ENCODE measurements at places on chromosomes 3 and 15.

GRCh38 chr15:100771746-100772145 is 107.9 kb upstream of the ALDH1A3 start:
- no peak for DNase-seq

DNA sequence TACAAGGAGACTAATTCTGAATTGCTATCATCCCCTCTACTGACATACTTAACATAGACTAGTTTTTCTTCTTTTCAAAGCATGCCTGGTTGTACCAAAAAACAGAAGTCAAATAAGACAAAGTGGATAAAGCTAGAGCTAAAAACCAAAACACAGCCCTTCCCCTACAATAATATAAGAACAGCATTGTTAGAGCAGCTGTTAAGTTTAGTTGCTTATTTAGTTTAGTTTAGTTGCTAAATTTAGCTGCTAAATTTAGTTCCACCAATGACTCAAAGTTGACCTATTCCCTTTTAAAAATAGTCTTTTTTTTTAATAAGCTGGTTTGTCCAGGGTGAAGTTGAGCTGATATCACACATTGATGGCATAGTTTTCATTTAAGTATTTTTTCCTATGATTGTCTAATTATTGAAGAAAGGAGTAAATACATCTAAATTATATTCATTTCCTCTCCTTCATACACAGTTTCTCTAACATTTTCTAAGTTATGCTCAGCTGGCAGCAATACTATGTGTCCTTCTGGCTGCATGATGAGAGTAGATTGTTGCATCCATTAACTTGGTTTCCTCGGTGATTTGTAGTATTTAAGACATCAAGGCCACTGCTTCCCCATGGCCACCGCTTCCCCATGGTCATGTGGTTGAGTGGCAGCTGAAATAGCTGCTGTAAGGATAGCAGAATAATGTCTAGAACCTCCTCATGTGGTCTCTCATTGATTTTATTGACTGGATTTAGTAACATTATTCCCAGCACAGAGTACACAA is 718.6 kb upstream of the NECTIN3 start:
- DNase-seq = no peak

DNA sequence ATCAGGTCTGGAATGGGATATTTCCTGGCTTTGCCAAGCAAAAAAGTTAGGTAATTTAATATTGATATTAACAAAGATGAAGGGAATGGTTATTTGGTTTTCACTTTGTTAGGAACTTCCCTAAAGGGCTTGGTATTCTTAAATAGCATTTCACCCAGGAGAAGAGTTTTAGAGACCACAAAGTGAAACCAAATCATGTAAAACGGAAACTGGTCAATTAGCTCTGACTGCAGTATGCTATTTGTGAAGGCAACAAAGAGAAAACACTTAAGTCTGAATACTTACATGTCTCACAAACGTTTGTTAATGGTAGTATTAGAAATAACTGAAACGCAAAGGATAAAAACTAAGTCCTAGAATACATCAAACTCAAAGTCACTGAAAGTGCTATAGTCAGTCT is 32.4 kb upstream of the SETMAR start:
- DNase-seq = no peak

GRCh38 chr3:17065315-17065714 is 180.6 kb downstream of the PLCL2 start:
- no peak for DNase-seq

DNA sequence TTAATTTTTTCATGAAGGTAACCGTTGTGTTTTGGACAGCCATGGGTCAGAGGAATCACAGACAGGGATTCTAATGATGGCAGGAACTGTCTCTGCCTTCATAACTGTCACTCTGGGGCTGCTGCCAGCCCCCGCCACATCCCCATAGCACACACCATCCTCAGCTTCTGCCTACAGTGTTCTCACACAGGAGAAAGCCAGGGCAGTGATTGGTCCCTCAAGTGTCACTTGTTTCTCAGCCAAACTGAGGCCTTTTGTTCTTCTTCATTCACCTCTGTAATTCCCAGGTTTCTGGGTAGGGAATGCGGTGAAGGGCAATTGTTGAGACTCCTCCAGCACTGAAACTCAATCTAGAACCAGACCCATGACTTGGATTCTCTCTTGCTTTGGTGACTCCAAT is 65.4 kb upstream of the C3orf80 start:
- DNase-seq = no peak

DNA sequence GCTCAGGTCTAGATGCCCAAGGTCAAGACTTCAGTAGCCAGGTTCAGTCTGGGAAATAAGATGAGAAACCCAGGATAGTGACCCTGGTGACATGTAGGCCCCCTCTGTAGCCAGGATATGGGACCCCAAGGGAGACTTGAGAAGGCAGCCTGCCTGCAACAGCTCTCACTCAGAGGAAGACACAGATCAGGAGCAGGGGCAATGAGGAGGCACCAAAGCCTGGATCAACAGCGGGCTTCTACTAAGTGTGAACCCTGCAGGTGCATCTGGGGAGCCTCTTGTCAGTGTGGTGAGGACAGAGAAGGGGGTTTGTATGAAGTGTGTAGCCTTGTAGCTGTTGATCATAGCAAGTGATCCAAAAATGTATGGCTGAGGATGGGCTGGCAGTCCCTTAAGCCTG is 25.4 kb downstream of the PLA2G4F start:
- DNase-seq = no peak

DNA sequence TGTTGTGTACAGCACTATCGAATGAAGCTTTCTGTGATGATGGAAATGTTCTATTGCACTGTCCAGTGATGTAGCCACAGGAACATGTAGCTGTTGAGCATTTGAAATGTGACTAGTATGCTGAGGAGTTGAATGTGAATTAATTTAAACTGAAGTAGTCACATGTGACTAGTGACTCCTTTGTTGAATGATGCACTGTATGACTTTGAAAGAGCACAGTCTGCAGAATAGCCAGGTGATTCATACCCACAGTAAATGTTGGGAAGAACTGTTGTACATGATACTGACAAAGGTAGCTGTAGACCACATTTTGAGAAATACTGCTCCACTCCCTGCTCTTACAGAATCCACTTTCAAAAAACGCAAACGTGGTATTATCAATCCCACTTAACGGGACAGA is 34.0 kb upstream of the ACTL6A start:
- DNase-seq = no peak

DNA sequence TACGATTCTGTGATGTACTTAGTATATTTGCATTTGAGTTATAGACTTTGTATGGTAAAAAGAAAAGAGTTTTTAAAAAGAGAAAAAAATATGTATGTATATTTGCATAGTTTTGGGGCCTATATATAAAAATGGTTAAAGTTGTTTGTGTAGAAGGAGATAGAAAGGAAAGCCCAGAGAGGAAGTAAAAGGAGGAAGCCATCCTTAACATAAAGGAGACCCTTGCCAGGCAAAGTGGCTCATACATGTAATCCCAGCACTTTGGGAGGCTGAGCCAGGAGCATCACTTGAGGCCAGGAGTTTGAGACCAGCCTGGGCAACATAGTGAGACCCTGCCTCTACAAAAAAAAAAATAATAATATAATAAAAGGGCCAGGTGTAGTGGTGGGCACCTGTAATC is 8.4 kb downstream of the SNAP23 start:
- no peak for DNase-seq

DNA sequence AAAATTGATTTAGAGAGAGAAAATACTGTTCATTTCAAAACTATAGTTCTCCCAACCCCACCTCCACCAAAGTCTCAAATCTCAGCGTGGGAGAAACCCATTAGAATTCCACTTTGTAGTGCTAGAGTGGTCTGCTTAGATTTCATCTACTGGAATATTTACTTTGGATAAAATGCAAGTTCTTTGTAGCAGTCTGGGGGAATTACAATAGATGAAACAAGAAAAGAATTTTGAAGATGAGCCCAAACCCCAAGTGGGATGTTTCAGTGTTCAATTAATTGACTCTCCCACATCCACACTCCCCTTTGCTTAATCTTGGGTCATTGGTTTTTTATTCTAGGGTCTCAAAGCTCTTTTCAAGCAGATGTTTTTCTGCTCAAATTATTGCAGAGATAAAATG is 97.8 kb downstream of the RPL22L1 start:
- DNase-seq = no peak

- DNase-seq = no peak
These were observed 17.0 kb downstream of the PEAK1 start for GRCh38 chr15:77402740-77403379.

DNA sequence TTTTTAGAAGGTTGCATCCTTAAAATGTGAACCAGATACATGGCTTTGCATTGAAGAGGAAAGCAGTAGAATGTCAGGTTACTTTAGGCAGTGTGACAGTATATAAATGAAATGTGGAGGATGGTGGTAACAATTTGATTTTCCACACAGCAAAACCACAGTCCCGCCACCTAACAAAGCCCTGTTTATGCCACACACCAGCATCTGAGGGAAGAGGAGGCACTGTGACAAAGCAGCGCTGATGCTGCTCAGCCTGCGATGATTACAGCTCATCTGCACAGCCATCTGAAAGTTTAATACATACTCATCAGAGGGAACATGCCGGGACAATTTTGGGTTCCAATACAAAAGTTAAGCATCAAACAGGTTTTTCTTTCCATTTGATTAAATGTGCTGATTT is 8.9 kb downstream of the RNF7 start:
- DNase-seq = no peak

DNA sequence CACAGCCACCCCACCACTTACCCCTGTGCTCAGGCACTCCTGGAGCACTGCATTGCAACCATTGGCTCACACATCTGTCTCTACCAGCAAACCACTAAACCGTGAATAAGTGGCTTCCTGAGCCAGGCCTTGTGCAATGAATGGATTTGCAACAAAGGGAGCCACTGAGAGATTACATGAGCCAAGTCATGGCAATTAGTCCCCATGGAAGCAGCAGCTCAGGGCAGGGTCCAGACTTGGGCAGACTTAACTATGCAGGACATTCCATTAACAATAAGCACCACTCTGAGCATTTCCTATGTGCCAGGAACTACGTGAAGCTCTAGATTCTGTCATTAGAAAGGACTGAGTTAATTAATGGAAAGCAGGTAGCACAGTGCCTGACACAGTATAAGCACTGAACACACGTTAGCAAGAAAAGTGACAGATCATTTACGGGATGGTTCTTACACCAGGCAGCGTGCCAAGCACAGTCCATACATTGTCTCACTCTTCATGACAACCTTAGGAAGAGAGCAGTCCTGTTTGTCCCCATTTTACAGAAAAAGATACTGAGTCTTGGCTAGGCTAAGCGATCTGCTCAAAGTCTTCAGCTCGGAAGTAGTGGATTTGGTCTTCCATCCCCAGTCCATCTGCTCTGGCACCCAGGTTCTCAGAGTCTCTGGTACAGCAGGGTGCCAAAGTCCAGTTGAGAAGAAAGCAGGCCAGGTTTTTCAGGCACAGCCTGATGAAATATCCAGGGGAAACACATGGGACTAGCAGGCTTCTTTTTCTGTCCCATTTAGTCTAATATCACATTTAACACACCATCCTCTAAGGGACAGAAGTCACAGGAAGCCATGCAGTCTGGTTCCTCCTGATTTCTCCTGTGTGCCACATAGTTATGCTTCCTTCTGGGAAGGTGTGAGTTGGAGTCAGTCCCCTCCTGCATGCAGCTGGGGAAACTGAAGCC is 44.1 kb downstream of the LIPC start:
- DNase-seq = no peak

GRCh38 chr3:196458063-196458462 is 25.8 kb upstream of the UBXN7 start:
- DNase-seq = no peak

GRCh38 chr3:159914426-159914825 is 74.2 kb upstream of the IL12A start:
- DNase-seq = no peak

- no peak for DNase-seq
These were observed 205.4 kb downstream of the EPHB1 start for GRCh38 chr3:135000465-135000864.

GRCh38 chr3:33134026-33134625 is 20.3 kb downstream of the CRTAP start:
- no peak for DNase-seq

GRCh38 chr3:58025837-58026569 is 17.8 kb downstream of the FLNB start:
- no peak for DNase-seq

DNA sequence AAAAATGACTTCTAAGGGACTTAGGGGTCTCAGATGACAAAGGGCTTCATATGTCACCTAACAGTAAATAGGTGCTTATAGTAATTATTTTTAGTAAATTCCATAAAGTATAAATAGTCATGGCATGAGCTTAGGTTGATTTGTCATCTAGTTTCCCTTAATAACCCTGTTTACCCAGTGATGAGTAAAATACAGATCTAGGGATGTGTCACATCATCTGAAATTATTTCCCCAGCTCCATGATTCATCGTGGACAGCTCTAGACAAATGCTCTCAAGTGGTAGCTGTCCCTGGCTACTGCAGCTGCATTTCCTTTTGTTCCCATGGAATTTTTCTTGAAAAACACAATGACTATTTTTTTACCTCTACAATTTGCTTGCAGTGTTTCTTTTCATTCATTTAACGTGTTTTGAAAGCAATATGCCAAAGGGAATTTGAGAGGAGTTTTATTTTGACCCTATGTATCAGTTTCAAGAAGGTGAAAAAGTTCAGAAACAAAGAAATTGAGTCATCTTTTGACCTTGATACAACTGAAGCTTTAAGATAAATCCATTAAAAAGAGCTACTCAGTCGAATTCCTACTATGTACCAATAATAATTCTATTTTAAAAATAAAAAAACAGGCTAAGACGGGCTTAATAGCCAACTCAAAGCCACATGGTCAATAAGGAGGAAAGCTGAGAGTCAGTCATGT is 241.6 kb downstream of the KCNMB2 start:
- peak; percentile 3 for DNase-seq

DNA sequence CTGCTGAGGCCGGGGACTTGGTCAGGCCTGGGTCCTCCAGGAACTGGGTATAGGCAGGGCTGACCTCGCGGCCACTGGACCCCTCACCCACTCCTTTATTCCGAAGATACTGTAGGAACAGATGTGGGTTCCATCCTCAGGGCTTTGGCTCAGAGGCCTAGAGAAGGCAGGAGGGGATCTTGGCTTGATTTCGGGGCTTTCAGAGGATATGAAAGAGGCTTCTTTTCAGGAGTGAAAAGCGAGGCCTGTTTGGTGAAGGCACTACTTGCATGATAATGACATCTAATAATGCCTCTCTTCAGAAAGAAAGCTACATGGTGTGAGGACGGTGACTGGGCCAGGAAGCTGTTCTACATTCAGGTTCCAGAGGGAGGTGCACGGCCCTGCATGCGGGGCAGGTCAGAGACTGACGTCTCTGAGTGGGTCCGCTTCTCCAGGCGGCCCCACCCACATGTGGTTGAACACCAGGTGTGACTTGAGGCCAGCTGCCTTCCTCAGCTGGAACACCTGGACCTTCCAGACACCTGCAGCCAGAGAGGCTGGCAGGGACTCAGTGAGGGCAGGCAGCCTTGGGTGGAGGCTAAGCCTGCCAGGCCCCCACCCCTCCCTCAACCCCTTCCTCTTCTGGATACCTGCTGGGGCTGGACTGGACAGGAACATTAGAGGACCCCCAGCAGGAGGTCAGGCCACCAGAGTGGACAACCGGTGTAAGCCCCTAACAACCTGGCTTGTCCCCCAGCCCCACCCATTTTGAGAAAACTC is 31.1 kb upstream of the HHATL start:
- DNase-seq = no peak

- DNase-seq = no peak
These were observed 136.4 kb upstream of the GOLGA6L4 start for GRCh38 chr15:84099181-84099580.

- DNase-seq = no peak
These were observed 5.0 kb downstream of the SLC12A8 start for GRCh38 chr3:125207507-125207906.

- DNase-seq = no peak
These were observed 590.0 kb upstream of the ADAMTS9 start for GRCh38 chr3:65277798-65278197.

- DNase-seq = no peak
These were observed 36.7 kb downstream of the GHSR start for GRCh38 chr3:172411478-172411947.
